ENCODE measurements at places on chromosomes 13 and 19. TPM values are rescaled to one million over a fixed set of nuclear protein-coding genes. Genes with fewer than 3 reads are reported as not detected.
A peak's percentile ranks its signal among the peaks of the same experiment; 100 is the strongest.

The MEF2B gene
- total RNA-seq: 3.5 TPM

The IL12RB1 gene
- 60.4 TPM for total RNA-seq

The SLC7A9 gene
- 0.32 TPM for total RNA-seq

The KLK2 gene
- not detected for total RNA-seq

GRCh38 chr19:4423416-4424126 is 21.1 kb downstream of the CHAF1A start:
- no peak for DNase-seq

- DNase-seq: peak; percentile 15
These were observed 130.1 kb downstream of the RGCC start for GRCh38 chr13:41587490-41587889.

GRCh38 chr19:662207-662961 is 630 bp downstream of the RNF126 start:
- peak; percentile 74 for DNase-seq
